ENCODE measurements at places on chromosomes 2 and 18.
A peak's percentile ranks its signal among the peaks of the same experiment; 100 is the strongest.

DNA sequence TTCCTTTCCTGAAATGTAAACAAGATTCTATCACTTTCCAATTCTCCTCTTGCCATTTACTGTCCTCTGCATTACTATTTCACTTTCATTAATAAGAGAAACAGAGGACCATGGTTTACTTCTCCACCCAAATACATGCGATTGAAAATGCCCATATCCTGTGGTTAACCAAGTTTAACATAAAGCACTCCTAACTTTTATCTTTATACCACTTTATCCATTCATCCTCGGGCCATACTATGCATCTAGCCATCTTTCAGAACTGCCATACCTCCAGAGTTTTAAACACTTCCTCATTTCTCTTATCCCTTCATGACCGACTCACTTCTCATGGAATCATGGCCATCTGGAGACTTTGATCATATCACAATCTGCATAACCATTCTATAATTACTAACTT lies 1182.3 kb downstream of the CNTNAP5 start:
- DNase-seq: no peak

- peak; percentile 29 for DNase-seq
Observed at GRCh38 chr2:230160112-230160660, 59.6 kb downstream of the SP110 start.

DNA sequence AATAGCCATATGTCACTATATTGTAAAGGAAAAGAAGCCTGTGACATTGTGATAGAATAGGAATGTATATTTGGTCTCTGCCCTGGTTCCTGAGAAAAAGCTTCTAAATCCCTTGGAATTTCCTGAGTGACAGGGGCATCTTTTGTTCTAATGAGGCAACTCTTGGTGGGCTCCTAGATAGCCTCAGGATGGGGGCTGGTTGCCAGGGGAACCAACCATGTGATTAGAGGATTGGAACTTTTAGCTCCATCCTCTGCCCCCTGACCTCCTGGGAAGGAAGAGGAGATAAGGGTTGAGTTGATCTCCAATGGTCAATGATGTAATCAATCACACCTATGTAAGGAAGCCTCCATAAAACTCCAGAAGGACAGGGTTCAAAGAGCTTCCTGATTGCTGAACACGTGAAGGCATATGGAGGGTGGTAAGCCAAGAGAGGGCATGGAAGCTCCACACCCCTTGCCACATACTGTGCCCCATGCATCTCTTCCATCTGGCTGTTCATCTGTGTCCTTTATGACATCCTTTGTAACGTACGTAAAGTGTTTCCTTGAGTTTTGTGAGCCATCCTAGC lies 2.9 kb upstream of the ME2 start:
- DNase-seq: no peak

DNA sequence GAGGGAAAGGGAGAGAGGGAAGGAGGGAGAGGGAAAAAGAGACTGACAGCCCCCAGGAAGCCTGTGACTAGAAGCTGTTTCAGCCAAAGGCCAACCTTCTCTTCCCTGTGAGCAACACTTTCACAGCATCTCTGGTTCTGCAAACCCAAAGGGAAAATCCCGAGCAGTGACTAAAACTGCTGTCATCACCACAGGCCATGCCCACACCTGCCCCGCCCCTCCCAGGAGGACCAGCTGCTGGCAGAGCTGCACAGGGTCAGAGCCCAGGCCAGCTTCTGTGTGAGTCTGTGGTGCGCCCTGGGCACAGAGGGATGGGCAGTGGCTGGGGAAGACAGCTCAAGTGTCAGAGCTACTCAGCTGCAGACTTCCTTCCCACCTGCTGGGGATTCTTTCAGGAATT lies 64.9 kb upstream of the OTOS start:
- DNase-seq: no peak

GRCh38 chr2:45614871-45615415 lies 3.9 kb upstream of the SRBD1 start:
- no peak for DNase-seq

DNA sequence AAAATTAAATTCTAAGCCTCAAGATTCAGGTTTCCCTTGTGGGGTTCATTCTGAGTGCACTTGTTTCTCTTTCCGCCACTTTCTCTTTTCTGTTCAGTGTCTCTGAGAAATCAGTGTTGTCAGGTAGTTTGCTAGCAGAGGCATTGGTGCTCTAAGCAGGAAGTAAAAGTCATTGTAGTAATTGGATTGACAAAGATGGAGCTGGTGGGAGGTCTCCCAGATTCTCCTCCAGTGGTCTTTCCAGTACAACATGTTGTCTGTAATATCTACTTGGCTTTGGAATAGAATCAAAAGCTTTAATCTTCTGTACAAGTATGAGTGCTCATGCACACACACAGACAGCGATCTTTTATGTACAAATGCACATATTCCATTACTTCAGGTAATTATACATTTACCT lies 135.6 kb downstream of the KLHL14 start:
- no peak for DNase-seq

DNA sequence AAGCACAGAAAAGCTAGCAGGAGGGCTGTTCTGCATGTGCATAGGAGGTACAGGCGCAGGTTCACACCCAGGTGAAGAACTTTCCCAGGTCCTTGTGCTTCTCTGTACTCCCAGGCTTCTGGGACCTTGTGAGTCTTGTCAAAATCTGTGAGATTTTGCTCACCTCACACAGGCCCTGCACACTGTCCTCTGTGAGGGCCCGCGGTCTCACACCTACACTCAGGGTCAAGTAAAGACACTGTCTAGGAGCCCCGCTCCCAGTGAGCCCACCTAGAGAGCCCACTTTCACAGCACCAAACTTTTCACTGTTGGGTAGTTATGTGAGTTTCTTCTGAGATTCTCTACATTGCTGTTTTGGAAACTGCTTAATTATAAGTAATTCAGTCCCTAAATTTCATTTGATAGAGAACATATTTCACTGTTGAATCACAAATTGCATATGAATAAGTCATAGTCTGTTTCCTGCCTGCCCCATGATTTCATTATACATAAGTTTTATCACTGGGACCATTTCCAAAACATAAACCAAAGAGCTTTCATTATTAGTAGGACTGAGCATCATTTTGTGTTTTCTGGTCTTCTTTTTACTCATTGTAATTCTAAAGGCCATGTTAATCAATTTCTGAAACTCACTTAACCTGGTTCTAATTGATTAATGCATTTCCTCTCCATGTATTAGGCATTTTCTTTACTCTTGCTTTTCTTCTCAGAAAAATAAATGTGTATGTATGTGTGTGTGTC lies 234.2 kb upstream of the SPOPL start:
- no peak for DNase-seq

DNA sequence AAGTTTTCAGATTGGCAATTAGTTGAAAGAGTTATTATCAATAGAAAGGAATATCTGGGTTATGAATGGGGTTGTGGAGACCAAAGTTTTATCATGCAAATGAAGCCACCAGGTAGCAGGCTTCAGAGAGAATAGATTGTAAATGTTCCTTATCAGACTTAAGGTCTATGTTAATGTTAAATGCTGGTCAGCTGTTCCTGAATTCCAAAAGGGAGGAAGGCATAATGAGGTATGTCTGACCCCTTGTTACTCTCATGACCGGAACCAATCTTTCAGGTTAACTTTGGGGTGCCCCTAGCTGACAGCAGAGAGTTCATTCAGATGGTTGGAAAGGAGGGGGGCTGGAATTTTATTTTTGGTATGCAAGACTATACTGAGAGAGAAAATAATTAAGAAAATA lies 47.9 kb downstream of the RIT2 start:
- DNase-seq: no peak

GRCh38 chr2:233395687-233396086 lies 41.4 kb downstream of the DGKD start:
- peak; percentile 35 for DNase-seq

- DNase-seq: no peak
Observed at GRCh38 chr2:157291018-157291417, 33.5 kb downstream of the GALNT5 start.

GRCh38 chr2:213752575-213752974 lies 468.3 kb downstream of the SPAG16 start:
- DNase-seq: no peak

- no peak for DNase-seq
Observed at GRCh38 chr2:129297430-129297829, 682.0 kb upstream of the RAB6C start.

DNA sequence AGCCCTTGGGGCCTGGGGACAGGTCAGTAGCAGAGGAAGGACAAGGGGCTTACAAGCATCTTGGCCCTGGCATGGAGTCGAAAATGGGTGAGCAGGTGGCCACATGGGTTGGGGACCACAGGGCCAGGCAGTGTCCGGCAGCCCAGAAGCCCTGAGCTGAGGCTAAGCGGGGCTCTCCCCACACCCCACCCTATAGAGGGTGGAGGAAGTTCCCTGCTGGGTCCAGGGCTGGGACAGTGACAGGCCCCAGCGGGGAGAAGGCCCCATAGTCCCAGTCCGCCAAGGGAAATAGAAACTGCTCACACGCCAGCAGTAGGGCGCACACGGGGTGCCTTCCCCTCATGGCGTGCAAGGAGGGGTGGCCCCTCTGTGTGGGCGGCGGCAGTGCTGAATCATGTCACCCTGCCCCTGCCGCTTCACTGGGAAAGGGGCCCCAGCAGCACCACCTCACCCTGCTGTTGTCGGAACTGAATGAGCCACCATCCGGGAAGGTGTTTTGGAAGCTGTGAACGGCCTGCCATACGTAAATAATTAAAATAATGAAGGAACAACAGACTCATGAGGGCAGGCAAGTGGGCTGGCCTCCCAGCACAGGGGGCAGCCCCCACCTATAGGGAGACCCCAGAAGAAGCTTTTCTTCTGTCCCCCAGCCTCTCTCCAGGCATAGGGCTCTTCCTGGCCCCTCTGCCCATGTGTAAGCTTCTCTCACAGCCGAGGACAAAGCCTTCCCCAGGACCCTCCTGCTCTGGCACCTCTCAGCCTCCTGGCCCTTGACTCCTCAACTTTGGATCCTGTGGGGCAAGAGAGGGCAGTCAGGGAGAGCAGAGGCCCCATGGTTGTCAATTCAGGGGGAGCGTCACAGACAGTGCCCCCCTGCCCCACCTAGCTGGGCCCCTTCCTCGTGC lies 12.7 kb upstream of the DUSP2 start:
- DNase-seq: peak; percentile 65

GRCh38 chr18:48668466-48669179 lies 129.8 kb downstream of the CTIF start:
- DNase-seq: no peak

GRCh38 chr2:159155791-159156190 lies 130.7 kb downstream of the WDSUB1 start:
- DNase-seq: no peak

GRCh38 chr2:128439791-128440665 lies 121.4 kb upstream of the HS6ST1 start:
- DNase-seq: no peak

- DNase-seq: no peak
Observed at GRCh38 chr2:48444404-48444803, 85.5 kb upstream of the STON1 start.

- DNase-seq: no peak
Observed at GRCh38 chr2:232949016-232949415, 64.0 kb downstream of the NGEF start.

GRCh38 chr2:172305066-172305465 lies 122.3 kb upstream of the ITGA6 start:
- DNase-seq: no peak

DNA sequence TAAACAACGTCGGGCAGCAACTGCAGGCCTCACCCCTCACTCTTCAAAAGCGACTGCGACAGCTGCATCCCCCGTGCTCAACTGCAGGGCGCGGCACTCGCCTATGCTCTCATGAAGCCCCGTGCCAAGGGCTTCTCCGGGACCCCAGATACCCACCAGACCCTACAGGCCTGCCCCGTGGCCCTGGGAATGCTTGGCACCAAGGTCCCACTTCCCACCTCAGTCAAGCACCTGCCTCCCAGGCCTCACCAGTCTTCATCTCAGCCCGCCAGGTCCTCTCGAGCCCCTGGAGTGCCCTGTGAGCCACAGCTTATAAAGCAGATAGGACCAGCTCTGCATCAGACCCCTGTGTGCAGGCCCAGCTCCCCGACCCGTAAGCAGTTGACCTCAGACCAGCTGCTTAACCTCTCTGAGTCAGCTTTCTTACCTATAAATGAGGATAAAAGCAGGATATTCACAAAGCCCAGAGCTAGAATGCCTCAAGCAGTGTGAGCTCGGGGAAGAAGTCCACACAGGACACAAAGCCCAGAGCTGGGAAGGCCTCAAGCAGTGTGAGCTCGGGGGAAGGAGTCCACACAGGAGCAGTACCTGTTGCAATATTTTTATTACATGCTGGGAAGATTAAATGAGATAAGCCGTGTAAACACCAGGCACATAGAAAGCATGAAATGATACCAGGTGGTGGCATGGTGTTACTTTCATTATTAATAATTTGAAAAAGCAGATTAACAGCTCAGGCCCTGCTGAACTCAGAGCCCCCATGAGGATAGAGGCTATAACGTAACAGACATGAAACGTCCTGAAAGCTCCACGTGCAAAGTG lies 96.9 kb downstream of the HDAC4 start:
- DNase-seq: peak; percentile 72

DNA sequence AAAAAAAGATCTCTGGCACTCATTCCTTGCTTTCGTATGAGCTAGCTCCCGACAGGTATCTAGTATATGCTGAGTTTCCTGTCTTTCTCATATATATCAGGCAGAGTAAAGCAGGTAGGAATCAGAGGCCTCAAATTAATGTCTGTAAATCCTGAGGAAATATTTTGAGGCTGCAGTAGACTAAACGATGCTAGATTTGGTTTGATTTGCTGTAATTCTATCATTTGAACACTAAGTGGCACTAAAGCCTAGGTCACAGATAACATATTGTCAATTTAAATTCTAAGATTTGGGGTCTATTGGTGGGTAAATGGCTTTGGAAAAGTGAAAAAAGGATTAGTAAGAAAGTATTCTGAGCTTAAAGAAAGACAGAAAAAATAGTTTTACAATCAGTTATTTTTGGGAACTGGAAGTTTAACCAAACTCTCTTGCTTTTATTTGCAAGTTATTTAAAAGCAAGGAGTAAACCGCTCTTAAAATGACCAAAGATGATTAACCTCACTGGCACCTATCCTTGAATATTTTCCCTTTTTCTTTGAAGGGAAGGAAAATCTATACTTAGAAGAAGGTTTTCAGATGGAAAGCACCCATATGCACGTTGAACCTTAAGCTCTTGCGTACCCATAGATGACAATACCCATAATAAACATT lies 37.6 kb upstream of the SLC4A10 start:
- DNase-seq: no peak

Measured in posterior cingulate gyrus (tissue), 11 donors.